ENCODE measurements at places on chromosomes 5 and 9. TPM values are rescaled to one million over a fixed set of nuclear protein-coding genes. Genes with fewer than 3 reads are reported as not detected.

Gene CCL27
- 301 TPM for total RNA-seq

Gene EIF4E1B
- total RNA-seq = not detected

Gene PCDHGA2
- total RNA-seq = 5.3 TPM

Gene SH3RF2
- 122 TPM for total RNA-seq

GRCh38 chr5:147176422-147176821 lies 58.4 kb upstream of the STK32A start:
- DNase-seq = no peak

GRCh38 chr5:109256486-109256885 lies 153.3 kb downstream of the PJA2 start:
- no peak for DNase-seq

DNA sequence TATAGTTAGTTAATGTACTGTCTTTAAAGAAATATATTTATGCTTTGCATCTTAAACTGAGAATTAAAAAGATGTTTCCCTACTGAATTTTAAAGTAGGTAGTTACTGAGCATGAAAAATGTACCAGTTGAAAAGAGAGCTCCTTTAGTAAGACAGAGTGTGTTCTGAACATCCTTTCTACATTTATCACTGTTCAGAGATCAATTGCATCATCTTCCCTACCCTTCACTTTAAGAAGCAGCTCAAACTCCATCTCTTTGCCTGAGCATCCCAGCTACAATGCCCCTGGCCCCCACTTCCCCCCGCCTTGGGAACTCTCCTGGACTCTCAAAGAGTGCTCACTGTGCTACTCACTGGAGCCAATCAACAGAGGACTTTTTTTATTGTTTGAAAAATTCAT lies 164.7 kb downstream of the GNAQ start:
- no peak for DNase-seq

DNA sequence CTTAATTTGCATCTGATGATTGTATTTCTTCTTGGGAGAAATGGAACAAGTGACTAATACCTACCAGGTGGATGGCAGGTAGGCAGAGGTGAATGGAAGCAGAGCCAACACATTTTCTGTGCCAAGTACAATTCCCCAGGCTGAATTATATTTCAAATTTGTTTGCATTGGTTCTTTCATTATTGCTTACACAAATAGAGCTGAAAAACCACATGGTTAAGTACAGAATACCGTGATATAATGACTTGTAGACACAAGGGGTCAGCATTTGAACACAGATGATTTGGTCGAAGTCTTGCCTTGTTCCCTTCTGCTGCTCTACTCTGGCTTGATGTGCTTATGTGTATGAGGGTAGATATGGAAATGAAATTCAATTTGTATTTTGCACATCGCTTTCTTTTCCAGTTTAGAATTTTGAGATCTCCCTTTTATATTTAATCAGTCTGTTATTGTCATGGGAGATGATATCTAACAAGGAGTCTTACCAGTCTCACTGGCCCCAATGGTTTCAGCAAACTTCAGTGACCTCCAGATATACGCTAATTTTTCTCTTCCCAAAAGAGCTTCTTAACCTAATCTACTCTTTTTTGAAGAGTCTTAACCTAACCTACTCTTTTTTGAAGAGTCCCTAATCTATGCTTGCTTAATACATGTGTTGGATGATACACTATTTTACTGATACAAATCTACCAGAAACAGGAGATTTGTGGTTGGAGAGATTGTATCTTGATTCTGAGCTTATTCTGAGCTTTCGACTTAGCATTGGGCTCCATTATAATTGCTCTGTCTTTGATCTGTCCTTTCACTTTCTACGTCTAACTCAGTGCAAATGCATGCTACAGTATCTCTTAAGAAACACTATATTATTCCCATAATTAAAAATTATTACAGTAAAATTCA lies 88.1 kb downstream of the PCSK1 start:
- DNase-seq = no peak

GRCh38 chr9:74282526-74283253 lies 214.4 kb upstream of the RORB start:
- DNase-seq = no peak

DNA sequence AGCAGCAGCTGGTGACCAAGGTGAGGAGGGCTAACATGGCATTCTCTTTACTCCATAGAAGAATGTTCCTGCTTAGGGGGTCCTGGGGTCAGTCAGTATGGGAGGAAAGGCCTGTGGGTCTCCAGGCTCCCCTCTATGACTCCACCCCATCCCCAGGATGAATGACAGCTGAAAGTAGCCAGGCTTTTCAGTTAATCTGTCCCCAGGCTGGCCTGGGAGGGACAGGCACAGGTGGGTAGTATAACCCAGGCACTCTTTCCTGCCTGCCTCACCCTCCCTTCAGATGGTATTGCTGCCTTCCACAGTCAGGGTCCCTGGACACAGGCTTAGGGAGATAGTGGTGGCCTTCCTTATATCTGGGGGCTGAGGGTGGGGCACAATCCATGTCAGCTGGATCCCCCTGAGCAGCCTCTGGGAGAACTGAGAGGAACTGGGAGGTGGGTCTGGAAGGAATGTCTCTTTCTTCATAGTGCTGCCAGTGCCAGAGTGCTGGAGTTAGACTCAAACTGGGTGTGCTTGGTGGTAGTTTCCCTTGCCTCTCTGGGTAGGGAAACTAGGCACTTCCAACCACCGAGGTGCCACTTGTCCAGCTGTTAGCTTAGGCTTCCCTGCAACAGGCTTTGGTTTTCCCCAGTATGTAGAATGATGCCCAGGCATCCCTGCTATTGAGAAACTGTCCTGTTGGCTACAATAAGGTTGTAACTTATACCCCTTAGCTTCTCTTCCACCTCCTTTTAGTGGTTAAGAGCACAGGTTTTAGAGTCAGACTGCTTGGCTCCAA lies 27.8 kb downstream of the LARP1 start:
- DNase-seq = no peak

- DNase-seq = no peak
Observed at GRCh38 chr5:105782501-105782900, 1888.2 kb downstream of the EFNA5 start.

DNA sequence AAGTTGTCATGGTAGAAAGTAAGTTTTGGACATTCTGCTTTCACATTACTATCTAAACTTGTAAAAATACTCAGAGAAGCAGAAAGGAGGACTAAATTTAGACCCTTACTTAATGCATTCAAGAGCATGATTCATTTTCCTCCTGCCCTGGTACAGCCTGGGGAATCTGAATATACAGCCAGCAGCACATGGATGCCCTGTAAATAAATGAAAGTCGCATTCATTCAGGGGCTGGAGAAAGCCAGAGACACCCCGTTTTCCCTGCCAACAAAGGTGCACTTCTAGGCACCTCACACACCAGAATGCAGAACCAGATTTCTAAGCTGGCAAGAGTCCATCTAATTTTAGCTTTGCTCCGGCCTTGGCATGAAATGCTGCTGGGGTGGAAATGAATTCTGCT lies 172.7 kb upstream of the KLF9 start:
- DNase-seq = no peak

DNA sequence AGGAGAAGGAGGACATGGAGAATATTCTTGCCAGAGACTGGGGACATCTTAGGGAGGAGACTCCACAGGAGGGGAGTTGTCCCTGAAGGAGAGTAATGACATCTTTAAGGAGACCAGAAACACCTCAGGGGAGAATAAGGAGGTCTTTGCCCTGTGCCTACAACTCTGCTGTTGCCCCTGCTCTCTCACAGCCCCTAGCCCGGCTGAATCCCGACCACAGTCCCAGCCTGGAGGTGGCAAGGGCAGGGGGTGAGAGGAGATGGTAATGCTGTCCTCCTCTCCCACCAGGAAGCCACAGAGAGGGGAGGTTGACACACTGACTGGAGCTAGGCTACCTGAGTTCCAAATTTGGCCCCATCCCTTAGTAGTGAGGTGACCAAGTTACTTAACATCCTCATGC lies 30.2 kb upstream of the ENHO start:
- peak; percentile 57 for DNase-seq

DNA sequence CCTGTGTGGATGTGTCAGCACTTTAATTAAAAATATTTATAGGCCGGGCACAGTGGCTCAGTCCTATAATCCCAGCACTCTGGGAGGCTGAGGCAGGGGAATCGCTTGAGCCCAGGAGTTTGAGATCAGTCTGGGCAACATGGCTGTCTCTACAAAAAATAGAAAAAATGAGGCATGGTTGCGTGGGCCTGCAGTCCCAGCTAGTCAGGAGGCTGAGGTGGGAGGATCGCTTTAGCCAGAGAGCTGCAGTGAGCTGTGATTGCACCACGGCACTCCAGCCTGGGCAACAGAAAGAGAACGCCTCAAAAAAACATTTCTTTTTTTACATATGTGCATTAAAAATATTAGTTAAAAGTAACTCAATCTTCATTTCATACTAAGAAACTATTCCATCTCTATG lies 6.2 kb downstream of the TBC1D9B start:
- no peak for DNase-seq

GRCh38 chr9:86585422-86586143 lies 231.4 kb upstream of the TUT7 start:
- no peak for DNase-seq

DNA sequence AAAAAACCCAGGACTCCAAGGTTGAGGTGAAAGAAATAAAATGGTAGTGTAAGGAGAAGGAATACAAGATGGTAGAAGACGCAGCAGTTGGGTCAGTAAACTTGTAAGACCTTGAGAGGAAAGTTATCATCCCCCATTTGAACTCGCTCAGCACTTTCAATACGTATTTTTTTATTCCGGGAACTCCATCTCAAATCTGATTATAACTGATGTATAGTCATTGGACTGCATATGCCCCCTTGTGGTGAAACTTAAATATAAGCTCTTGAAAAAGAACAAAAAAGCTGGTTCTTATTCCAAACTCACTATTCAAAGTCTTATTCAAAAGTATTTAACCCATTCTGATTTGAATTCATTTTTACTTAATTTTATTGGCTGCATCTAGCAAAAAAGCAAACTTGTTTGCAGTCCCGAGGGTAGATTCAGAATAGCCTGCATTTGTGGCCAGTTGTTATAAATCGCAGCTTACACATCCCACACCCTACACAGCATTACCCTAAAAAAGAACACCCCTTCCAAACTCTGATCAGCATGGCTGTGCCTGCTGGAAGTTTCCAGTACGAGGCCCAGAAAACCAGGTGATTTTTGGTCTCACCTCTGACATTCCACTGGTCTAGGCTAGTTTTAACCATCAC lies 118.0 kb downstream of the ESM1 start:
- DNase-seq = no peak

DNA sequence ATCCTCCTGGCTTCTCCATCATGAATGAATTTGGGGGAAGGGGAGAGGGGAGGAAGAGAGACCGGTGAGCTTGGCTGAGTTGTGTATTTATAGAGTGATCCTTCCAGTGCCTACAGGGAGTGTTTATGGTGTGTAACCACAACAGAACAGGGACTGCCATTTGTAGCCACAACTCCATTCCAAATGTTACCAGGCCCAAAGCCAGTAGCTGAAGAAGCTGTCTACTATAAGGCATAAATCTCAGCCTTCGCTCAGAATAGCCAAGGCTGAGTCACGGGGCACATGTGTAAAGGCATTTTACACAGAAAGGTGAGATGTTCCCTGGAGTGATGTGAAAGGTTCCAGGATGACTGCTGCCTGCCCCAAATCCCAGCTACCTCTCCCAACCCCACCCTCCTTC lies 2.5 kb downstream of the TMEM252 start:
- no peak for DNase-seq

DNA sequence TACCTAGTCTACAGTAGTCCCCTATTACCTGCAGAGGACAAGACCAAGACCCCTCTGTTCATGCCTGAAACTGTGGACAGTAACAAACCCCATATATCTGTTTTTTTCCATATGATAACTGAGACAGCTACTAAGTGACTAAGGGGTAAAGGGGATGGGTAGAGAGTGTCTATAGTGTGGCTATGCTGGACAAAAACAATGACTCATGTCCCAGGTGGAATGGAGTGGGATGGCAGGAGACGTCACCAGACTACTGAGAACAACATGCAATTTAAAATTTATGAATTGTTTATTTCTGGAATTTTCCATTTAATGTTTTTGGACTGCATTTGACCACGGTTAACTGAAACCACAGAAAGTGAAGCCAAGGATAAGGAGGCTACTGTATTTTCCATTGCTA lies 171.8 kb downstream of the AGTPBP1 start:
- DNase-seq = no peak

DNA sequence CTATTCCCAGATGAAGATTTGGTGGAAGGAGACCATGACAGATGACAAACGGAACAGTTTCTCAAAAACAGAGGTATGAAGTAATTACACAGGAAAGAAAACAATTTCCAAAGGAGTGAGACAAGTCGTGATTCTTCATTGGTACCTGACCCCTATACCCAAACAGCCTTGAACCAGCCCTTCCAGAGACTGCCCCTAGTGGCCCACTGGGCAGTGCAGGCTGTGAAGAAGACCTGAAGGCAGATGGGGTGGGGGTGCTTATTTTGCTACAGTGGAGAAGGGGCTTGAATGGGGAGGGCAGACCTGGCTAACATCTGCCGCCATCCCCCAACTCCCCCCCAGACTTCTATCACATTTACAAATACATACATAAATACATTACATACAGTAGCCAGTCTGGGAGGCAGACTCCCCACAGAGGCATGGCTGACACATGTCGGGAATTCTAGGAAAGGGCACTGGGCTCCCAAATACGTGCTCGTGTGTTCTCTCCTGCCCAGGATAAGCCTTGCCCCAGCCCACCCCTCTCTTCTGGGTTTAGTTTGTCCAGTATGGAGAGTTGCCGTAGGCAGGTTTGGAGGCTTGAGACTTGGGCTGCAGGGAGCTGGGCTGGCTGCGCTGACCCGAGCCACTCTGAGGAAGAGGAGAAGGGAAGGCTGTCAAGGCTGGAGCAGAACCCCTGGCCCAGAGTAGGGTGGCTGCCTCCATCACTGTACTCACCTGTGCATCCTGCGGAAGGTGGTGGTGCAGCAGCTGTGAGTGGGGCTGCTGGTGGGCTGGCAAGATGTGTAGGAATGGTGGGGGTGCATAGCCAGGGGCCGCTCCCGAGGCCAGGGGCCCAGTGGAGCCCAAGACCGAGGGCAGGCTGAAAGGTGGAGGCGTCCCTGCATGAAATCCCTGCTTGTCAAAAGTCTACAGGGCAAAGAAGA lies 105.3 kb downstream of the UBE2R2 start:
- DNase-seq = no peak

DNA sequence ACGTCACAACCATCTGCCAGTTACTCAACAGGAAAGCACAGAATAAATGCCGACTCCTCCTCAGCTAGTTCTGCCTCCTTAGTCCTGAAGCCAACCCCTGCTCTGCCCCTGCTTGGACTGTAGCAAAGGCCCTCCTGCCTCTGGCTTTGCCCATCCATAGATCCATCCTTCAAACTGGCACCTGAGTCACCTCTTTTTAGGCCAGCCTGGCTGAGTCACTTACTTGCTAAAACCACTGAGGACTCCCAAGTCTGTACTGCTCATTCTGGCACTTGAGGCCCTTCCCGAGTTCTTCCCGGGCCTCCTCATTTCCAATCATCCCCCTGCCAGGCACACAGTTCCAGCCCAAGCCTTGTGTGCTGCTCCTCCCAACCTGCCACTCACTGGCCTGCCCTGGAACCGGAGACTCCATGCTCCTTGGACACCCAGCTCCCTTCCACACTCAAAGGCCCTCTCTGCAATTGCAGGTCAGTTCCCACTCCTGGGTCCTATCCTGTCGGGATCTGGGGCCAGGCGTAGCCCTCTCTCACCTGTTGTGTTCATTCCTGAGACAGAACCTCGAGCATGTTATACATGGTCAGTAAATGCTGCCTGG lies 220.1 kb downstream of the DAB2IP start:
- DNase-seq = no peak
